Neural progenitor cell (in vitro differentiated cells): ENCODE measurements at places on chromosomes 4 and X. TPM values are rescaled to one million over a fixed set of nuclear protein-coding genes. Genes with fewer than 3 reads are reported as not detected.

The FGFBP2 gene
- 0.15 and 1.6 TPM in 2 replicates for total RNA-seq

The S100G gene
- total RNA-seq: not detected in 2 replicates

The ANOS1 gene
- total RNA-seq: 31.3 and 45.7 TPM in 2 replicates

The APELA gene
- 10.9 and 15.0 TPM in 2 replicates for total RNA-seq

The KCNE5 gene
- total RNA-seq: 1.3 and 1.6 TPM in 2 replicates

The GATA1 gene
- not detected in 2 replicates for total RNA-seq

The PDLIM5 gene
- total RNA-seq: 48.6 and 68.4 TPM in 2 replicates

The IL15 gene
- not detected in 2 replicates for total RNA-seq

The GPM6B gene
- 49.6 and 69.2 TPM in 2 replicates for total RNA-seq

The P2RY8 gene
- total RNA-seq: 0.32 and 0.68 TPM in 2 replicates

The RAB9A gene
- 27.9 and 30.5 TPM in 2 replicates for total RNA-seq
